ENCODE measurements at places on chromosomes 7 and 10.

DNA sequence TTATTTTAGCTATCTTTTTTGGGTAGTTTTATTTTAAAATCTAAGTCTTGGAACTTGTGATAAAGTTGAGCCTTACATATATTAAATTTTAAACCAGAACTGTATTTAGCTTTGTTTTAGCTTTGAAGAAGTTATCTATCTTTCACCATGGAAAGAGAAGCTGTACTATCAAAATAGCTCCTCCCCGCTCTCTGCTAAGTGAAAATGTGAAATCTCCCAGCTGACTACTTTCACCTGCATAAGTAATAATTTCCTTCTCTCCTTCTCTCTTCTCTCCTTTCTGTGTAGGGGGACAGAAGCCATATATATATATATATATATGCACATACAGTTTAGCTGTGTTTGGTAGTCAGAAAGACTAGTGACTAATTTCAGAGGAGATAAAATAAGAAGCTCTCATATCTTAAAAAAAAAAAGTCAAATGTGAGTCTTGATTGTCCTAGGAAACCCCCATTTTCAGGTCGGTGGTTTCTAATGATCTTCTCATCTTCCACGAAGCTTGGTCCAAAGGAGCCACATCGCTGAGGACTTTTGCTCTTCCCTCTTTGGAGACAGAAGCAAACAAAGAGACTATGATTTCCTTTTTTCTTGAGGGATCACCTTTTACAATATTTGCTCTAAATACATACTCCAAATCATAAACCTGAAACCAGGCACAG, 30.6 kb upstream of the GDI2 start:
- DNase-seq: no peak

- DNase-seq: no peak
These were observed 39.7 kb upstream of the ZMYND11 start for GRCh38 chr10:95356-96115.

- DNase-seq: no peak
These were observed 65.6 kb downstream of the PKD1L1 start for GRCh38 chr7:47882635-47883034.

DNA sequence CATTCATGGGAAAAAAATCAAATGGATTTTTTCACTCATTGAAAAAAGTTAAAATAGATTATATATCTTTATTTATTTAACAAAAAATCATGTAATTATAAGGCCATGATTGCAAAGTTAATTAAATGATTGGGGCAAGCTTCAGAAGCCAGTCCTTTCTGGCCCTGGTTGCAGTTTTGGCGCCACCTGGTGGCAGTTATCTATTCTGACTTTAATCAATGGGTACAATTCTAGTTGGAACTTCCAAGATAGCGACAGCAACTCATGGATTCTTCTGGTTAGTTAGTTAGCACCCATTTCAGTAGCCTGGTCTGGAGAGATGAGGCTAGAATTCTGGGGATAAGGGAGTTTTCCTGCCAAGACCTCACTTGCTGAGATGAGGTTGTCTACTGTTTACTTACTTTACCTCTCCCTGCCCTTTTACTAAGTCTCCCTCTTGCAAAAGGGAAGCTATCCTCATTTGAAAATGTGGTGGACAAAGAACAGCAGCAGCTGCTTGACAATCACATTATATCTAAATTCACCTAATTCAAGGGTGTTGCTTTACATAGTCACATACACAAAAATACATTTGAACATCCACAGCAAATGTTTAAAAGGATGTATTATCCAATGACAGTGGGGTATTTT, 42.3 kb downstream of the NOC3L start:
- no peak for DNase-seq

DNA sequence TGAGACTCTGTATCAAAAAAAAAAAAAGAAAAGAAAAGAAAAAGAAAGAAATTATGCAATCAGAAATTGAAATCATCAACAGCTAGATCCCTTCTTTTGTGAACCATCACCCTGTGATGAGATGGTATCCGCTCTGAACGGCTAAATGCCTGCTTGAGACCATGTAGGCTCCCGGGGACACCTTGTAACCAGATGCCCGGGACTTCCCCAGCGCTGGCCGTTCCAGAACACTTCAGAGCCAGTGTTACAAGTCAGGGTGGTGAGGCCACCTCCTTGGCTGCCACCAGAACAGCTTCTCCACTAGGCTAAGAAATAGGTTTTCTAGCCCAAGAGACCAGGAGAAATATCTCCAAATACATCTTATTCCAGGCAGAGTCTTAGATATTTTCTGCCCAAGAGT, 119.4 kb upstream of the SH2B2 start:
- DNase-seq: no peak

GRCh38 chr7:117024811-117025210, 71.5 kb downstream of the ST7 start:
- no peak for DNase-seq

DNA sequence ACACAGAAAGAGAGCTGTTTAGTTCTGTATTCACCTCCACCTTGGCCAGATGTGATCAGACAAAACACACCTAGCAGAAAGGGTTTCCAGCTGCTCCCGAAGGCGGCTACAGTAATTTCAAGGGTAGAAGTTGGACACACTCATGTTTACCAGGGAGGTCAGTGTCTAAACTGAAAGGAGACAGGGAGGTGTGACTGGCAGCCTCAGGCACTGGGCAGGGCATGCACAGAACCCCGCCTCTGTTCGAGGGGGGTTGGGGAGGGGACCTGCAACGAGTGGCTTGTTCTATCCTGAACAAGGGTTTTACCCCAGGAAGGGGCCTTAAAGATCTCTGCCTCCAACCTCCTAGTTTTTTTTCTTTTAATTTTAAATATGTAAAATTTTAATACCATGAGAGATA, 49.6 kb downstream of the BPGM start:
- no peak for DNase-seq

GRCh38 chr10:94174838-94175237, 181.1 kb downstream of the PLCE1 start:
- DNase-seq: no peak

All from GM04504 (cell line).